Foreskin keratinocyte (primary cell): ENCODE measurements at places on chromosomes 4 and X.
A peak's percentile ranks its signal among the peaks of the same experiment; 100 is the strongest.

GRCh38 chr4:85078016-85078415 is 111.5 kb upstream of the WDFY3 start:
- no peak for DNase-seq

- no peak for DNase-seq
Measured at GRCh38 chrX:121050781-121051180, 3.4 kb downstream of the GLUD2 start.

- DNase-seq = no peak
Measured at GRCh38 chrX:37905436-37906147, 58.2 kb upstream of the DYNLT3 start.

DNA sequence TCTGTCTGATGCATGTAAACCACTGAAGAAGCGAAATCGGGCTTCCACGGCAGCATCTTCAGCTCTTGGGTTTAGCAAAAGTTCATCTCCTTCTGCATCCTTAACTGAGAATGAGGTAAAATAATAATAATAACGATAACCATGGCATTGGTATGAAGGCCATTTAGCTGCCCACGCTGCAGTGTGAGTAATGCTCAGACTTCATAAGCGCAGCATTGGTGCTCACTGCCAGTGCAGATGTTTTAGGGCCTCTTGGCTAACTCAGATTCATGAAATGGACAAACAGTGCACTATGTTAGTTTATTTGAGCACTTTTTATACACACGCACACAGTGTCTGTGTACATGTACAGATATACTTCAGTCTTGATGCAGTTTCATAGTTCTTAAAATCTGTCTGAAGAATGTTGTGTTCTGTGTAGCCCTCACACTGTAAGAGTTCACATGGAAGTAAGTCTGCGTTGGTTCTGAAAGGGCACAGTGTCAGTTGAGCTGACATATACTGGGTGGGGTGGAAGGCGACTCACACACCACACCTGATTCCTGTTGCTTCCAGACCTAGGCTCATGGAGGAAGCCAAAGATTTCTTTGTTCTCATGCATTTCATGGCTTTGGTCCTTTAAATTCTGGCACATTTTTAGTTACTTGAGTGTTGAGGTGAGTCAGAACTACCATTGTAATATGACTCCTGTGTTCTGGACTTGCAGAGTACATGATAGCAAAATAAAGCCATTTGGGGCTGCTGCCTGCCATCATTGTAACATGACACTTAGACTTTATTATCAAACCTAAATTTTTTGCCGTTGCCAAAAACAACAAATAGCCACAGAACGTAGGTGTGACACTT is 68.7 kb downstream of the NSD2 start:
- DNase-seq = peak; percentile 64
